Esophagus mucosa (tissue), 1 donor: ENCODE measurements at places on chromosomes 7 and 10. TPM values are rescaled to one million over a fixed set of nuclear protein-coding genes. Genes with fewer than 3 reads are reported as not detected.

HMX2 gene
- total RNA-seq, result not detected

SPDYE2B gene
- total RNA-seq, result not detected

GRCh38 chr10:47176903-47177868 lies 122.8 kb upstream of the GDF10 start:
- ATAC-seq, result no peak

GRCh38 chr7:134502463-134503371 lies 24.6 kb upstream of the AKR1B10 start:
- peak; percentile 57 for ATAC-seq

CREB5 gene
- 2.5 TPM for total RNA-seq

DNA sequence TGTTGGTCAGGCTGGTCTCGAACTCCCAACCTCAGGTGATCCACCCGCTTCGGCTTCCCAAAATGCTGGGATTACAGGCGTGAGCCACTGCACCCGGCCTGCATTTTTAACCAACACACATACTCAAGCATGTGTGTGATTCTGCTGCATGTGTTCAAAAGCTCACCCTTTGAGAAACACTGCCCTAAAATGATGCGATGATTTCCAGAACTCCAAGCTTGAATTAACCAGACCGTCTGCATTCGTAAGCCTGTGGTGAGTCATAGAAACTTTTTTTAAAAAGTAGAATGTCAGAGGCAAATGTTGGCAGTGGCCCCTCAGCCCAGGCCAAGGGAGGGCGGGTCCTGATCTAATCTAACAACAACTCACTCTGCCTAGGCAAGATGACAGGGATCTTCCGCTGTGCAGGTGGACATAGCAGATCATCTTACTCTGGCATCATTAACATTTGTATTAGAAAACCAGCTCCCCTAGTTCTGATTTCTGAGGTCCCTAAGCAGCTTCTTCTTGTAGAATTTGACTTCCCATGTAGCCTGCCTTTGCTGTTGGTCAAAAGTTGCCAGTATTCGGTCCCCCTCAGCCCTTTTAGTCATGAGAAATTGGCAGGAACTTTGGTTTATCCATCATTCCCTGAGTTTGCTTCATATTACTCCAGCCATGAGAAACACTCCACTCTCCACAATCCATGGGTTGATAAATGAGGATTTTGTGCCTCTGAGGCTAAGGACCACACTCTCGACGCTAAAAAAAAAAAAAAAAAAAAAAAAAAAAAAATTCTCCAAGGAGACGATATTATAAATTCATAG lies 190.4 kb downstream of the SKIDA1 start:
- peak; percentile 86 for ATAC-seq

GRCh38 chr7:79050603-79051002 lies 402.9 kb downstream of the MAGI2 start:
- ATAC-seq, result no peak

DNA sequence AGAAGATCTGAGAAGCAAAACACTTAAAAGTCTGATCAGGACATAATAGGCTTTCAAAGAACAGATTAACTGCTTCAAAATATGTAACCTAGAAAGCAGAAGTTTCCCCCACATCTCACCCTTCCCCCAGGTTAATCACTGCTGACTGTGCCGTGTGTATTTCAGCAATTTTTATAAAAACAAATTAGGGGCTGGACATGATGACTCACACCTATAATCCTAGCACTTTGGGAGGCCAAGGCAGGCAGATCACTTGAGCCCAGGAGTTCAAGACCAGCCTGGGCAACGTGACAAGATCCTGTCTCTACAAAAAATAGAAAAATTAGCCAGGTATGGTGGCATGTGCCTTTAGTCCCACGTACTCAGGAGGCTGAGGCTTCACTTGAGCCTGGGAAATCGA lies 67.6 kb upstream of the GATA3 start:
- ATAC-seq, result no peak

GRCh38 chr10:77403761-77404160 lies 233.8 kb downstream of the KCNMA1 start:
- ATAC-seq, result no peak

EBF3 gene
- 0.44 TPM for total RNA-seq

TMEM270 gene
- not detected for total RNA-seq

DNA sequence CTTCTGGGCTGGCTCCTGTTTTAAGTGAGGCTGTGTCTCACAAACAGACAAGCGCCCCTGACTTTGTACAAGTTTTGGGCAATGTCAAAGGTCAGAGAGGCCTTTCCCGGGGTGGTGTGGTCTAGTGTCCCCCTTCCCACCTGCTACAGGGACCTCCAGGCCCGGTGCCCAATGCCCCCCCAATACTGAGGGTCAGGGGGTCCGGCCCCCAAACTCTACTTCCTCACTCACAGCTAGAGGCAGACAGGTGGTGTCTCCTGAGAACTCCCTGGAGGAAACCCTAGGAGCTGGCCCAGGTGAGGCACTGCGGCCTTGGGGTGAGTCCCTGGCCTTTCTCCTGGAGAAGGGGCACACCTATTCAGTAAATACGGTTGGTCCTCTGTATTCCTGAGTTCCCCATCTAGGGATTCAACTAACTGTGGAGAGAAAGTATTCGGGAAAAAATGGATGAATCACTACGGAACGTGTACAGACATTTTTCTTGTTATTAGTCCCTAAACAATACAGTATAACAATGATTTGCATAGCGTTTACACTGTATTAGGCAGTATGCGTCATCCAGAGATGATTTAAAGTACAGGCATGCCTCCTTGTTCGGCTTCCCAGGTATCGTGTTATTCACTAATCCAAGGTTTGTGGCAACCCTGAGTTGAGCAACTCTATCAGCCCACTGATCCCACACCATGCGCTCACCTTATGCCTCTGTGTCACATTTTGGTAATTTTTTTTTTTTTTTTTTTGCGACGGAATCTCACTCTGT lies 308.1 kb downstream of the WDR37 start:
- peak; percentile 95 for ATAC-seq

DNA sequence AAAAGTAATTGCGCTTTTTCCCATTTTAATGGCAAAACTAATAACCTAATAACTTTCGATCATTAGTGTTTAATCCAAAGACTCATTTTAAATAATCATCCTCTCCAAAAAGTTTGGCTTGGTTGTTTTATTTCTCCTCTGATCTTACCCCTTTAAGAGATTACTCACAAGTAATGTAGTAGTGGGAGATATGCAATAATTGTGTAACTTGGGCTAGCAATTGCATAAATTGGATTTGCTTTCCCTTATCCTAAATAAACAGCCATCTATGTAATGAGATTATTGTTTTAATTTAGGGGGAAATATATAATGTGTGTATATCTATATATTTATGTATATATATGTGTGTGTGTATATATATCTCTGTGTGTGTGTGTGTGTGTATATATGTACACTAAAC lies 82.5 kb downstream of the RNLS start:
- no peak for ATAC-seq

TRIM74 gene
- not detected for total RNA-seq

- no peak for ATAC-seq
Measured at GRCh38 chr7:116150588-116150987, 59.8 kb upstream of the TES start.

DNA sequence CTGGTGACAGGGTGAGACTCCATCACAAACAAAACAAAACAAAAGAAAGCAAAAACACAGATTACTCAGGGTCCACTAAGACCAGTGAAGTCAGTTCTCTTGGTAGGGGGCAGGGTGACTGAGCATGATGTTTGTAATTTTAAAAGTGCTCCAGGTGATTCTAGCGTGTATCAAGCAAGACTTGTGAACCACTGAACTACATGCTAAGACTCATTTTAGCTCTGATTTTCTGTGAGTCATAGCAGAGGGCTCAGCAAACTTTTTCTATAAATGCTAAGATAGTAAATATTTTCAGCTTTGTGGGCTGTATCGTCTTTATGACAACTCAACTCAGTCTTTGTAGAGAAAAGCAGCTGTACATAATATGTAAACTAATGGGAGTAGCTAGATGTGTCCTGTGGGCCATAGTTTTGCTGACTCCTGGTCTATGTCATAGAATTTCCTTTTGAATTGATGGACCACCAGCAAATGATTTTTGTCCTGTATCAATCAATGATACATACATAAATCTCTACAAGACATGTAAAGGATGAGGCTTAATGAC lies 141.3 kb downstream of the CFTR start:
- ATAC-seq, result no peak

GRCh38 chr10:52216852-52217251 lies 97.2 kb upstream of the DKK1 start:
- peak; percentile 10 for ATAC-seq

DNA sequence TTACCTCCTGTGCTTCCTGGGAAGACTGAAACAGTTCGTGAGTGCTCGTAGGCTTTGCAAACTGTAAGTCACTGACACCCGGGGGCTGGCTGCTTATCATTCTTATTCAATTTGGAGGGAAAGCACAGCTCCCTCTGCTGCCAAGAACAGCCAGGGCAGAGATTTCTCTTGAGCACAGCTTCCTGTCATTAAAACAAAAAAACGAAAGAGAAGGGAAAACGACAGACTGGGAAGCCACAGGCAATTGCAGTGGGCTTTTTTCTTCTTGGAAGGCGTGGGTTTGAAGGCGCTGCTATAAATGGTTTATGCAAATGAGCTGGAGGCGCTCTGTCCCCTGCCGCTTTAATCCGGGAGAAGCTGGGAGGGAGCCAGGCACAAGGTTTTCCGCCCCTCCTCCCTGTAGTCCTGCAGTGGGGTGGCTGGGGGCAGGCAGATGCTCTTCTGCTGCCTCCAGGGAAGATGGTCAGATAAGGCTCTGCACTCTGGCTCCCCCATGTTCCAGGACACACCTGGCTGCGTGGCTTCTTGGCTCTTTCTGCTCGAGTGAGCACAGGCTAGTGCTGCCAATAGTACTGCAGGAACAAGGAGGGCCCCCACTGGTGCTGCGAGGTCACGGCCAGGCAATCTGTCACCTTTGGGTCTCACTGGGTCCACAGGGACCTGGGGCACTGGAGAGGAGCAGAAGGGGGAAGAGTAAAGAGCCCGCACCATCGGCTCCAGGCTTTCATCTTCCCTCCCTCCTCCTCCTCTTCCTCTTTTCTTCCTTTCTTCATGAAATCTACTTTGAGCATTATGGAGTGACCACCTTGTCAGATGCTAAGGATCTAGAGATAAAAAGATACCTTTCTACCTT lies 49.5 kb downstream of the NEURL1 start:
- no peak for ATAC-seq

PAPOLB gene
- not detected for total RNA-seq
